ENCODE measurements at places on chromosomes 3 and 15. TPM values are rescaled to one million over a fixed set of nuclear protein-coding genes. Genes with fewer than 3 reads are reported as not detected.

The CCR3 gene
- total RNA-seq: 0.20 TPM

The CHRNA7 gene
- 2.0 TPM for total RNA-seq

GRCh38 chr3:112463250-112463649 is 36.0 kb downstream of the BTLA start:
- no peak for DNase-seq

DNA sequence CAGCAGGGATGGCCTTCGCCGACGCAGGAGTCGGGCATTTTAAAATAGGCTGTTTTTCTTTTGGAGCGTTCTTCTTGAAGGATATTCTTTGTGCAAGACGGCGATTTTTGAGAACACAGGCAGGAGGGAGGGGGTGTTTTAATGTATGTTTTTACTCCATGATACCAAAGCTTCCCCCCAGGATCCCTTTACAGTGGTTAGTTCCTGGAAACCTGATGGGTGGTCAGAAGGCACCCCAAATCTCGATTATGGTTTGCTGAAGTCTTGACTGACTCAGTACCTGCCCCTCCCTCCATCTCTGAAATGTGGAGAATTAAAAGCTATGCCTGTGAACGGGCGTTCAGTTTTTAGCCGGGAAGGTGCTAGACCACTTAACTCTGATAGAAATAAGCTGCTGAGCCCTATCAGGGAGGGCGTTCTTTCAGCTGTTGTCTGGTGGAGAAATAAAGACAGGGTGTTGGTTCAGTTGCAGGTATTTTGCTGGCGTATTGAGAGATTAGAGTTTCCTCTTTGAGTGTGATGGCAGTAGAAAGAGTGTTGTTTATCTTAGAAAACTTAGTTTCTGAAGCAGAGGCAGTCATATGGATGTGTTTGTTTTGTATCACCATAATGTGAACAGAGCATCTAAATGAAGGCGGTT is 3.4 kb downstream of the IGF1R start:
- DNase-seq: no peak

- DNase-seq: peak; percentile 19
These were observed 12.8 kb upstream of the SETMAR start for GRCh38 chr3:4290272-4290893.

DNA sequence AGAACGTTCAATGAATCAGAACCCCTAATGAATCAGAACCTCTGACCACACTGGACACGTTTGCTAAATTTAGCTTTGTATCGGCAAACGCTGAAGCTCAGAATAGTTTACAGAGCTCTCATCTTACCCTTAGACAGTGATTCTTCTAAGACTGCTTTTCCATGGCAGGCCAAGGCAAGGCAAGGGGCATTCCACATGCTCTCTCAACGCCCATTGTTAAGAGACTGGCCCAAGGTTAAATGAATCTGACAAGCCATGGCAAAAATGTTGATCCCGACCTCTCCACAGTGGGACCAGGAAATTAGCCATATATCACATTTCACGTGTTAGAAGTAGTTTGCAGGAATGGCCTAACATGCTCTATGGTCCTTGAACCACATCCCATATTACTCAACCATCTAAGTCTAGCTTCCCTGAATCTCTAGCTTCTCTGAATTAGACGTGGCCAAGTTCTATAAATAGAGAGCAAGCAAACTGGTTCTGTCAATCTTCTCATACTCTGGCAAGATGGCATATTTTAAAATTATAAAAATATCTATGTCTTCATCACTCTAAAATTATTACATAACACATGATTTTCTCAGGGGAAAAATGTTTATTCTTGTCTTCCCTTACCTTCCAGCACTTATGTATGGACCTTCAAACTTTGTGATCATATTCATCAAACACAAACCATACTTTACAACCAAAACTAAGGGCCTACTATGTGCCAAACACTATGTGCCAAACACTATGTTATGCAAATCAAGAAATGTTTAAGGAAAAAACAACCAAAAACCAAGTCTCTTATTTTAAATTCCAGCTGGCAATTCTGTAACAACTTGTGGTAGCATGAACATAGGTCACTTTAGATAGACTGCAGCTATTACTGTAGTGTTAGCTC is 54.3 kb downstream of the AAGAB start:
- peak; percentile 32 for DNase-seq

DNA sequence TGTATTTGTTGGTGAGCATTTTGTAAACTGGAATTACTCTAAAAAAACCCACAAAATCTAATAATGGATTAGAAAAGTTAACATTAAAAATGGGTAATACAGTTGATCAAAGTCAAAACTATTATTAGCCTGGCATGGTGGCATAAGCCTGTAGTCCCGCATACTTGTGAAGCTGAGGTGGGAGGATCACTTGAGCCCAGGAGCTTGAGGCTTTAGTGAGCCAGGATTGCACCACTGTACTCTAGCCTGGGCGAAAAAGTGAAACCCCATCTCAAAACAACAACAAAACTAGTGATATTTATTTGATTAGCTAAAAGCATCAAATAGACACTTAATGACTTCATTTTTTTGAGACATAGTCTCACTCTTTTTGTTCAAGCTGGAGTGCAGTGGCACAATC is 3.6 kb downstream of the SNX1 start:
- no peak for DNase-seq

GRCh38 chr3:193564012-193564411 is 9.3 kb upstream of the ATP13A4 start:
- DNase-seq: peak; percentile 27

Measured in M059J (cell line).